Hematopoietic multipotent progenitor cell treated with erythropoietin and hydrocortisone succinate and interleukin-3 and kit ligand, for 15 days (in vitro differentiated cells): ENCODE measurements at places on chromosomes 2 and 18.

DNA sequence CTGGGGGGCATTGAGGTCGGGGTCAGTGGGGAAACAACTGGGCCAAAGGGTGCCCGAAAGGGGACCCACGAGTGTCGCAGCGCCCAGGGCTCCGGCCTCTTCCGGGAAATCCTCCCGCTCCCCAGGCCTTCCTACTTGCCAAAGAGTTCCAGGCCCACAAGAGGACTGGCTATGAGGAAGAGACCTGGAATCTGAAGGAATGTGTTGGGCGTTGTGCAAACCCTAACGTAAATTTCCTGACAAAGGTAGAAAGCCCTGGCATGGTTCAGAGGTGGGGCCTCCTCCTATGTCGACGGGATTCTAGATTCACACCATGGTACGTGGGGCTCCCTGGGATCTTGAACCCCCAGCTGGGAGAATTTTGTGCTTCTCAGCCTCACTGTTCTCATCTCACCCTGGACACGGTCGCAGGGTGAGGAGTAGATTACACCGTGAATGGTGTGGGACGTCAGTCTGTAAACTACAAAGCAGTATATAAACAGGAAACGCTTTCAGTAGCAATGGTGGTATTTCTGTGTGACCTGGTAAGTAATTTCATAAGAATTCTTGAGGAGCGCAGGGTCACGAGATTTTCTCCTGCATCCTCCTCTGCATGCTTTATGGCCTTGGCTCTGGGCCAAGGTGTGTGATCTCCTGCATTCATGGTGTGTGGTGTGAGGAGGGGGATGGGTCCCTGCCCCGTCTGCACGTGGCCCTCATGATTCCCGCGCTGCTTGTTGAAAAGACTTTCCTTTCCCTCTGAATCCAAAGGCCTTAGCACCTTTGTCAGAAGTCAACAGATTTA, 868 bp downstream of the HSBP1L1 start:
- peak; percentile 36 for DNase-seq

DNA sequence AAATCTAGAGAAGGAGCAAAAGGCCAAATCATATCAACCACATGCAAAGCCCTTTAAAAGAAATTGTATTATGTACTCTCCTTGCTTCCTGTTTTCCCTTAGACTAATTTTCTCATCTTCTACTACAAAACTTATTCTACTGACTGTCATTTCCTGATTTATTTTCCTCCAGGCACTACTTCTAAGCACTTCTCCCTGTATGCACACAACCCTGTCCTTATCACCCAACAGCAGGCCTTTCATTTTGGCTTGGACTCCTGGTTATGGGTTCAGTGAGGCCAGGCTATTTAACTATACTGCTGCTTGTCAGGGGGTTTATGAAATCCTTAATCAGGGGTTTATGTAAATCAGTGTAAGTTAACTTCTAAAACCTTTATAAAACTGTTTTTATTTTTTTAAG, 205.1 kb upstream of the FAM98A start:
- no peak for DNase-seq

DNA sequence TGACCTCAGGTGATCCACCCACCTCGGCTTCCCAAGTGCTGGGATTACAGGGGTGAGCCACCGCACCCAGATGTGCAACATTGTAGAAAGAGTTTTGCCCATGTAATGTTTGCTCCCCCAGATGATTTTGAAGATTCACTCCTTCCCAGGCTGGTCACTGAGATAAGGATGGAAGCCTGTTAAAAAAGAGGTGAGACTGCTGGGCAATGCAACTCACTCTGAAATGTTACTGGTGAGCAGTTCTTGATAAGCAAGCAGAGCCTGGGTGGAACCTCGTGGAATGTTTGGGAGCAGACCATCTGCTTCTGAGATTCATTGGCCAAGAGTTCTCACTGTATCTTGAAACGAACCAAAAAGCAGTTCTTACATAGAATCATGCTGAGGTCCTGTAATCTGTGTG, 19.7 kb downstream of the GRP start:
- DNase-seq = no peak

- DNase-seq = no peak
These were observed 58.1 kb downstream of the PXDN start for GRCh38 chr2:1685957-1686783.

- DNase-seq = no peak
These were observed 45.8 kb downstream of the PTPN2 start for GRCh38 chr18:12838178-12838634.

GRCh38 chr2:11870584-11870983, 124.2 kb downstream of the LPIN1 start:
- no peak for DNase-seq

GRCh38 chr2:174632841-174633622, 35.4 kb upstream of the WIPF1 start:
- DNase-seq = no peak

DNA sequence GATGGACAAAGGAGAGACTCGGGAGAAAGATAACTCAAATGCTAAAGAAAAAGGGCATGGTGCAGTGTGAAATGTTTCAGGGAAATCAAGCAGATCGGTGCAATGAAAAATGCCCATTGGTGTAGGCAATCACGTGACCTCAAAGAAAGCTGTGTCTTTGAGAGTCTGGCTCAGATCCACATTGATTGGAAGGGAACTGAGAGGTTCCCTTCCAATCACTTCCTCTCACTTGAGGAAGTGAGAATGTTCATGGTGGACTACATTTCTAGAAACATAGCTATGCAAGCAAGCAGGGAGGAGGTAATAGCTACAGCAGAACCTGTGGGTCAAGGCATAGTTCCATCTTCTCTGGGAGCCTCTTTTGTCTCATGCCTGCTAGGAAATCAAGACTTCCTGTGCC, 187.4 kb downstream of the LPIN1 start:
- no peak for DNase-seq

DNA sequence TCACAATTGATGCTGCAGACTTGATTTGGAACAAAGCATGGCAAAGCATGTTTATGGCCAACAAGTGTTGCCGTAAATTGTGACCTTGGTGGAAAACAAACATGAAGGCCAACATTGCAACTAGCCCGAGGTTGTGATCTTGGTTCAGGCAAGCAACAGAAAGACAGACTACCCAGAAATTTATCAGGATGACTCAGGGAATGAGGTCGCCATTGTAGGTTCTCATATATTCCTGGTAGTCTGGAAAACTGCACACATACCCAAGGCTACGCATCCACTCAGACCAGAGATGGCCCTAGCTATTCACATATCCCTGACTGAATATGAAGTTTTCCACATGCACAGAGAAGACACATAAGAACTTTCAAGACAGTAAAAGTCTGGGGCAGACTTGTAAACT, 30.1 kb downstream of the CYP1B1 start:
- DNase-seq = no peak

DNA sequence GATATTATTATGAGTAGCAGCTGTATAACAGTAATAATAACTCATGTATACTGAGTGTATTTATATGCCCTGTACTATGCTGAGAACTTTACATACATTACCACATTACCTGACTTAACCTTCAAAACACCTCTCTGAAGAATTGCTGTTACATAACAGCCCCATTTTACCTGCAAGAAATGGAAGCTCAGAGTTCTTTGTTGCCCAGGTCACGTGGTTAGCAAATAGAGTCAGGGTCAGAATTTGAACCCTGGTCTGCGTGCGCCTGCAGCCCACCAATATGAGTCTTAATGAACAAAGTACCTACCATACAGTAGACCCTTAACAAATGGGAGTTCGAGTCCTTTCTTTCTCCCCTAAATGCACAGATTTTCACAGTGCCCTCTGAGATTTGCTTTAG, 101.9 kb downstream of the MCFD2 start:
- no peak for DNase-seq

DNA sequence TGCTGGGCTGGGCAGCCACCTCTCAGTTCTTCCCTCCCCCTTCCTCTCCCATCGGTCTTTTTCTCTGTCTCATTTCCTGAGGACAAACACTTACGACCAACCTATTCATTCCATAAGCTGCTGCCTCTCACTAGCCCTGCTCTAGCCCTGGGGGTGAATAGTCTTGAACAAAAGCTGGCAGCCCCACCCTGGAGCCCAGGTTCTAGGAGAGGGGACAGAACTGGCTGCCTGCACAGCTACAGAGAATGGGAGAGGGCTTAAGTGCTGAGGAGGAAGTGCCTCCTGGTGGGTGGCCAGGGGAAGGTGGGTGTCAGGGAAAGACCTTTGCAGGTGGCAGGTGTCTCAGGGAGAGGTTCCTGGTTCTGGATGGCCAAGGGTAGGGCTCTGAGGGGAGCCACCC, 22.8 kb downstream of the ANO7 start:
- DNase-seq = no peak

GRCh38 chr2:26523750-26524149, 45.8 kb upstream of the OTOF start:
- DNase-seq = no peak

GRCh38 chr2:101832114-101832513, 134.6 kb downstream of the MAP4K4 start:
- DNase-seq = peak; percentile 37

DNA sequence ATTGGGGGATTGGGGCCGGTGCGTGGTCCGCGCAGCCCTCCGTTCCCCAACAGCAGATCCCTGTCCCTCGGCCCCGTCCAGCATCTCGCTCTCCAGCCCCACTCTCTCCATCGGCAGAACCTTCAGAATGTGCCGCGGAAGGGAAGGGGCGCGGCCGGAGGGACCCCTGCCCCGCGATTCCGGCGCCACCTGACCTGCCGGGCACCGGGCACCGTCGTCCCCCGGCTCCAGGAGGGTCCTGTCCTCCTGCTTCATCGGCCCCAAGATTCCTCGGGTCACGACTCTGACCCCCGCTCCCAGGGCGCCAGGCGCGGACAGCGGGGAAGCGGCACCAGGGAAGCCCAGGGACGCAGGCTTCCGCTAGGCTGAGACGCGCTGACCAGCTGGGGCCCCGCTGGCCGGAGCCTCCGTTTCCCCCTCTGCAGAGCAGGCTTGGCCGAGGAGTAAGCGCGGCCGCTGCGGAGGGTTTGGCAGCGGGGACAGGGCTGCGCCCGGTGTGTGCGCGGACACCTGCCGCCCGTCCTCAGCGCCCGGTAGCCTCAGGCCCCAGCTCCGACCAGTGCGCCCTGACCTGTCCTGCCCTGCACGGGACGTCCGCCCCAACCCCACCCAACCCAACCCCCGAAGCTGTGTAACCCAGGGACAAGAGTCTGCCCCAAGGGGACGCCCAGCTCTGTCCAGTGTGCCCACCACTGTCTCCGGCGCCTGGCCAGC, 16.8 kb upstream of the BOK start:
- DNase-seq = no peak

- DNase-seq = no peak
These were observed 28.8 kb upstream of the CACNB4 start for GRCh38 chr2:152127628-152128027.
